ENCODE measurements at places on chromosomes 11 and 22.

- peaks cover 9% of the 10 kb centered on the region for H3K27me3 ChIP-seq
- H3K27ac ChIP-seq, result peak overlapping the region; percentile 58
- H3K4me3 ChIP-seq, result no peak overlapping the region
- peak; percentile 92 for DNase-seq
- H3K36me3 ChIP-seq, result peaks cover 39% of the 10 kb centered on the region
Measured at GRCh38 chr22:37330200-37331033, 48.1 kb downstream of the CYTH4 start.

DNA sequence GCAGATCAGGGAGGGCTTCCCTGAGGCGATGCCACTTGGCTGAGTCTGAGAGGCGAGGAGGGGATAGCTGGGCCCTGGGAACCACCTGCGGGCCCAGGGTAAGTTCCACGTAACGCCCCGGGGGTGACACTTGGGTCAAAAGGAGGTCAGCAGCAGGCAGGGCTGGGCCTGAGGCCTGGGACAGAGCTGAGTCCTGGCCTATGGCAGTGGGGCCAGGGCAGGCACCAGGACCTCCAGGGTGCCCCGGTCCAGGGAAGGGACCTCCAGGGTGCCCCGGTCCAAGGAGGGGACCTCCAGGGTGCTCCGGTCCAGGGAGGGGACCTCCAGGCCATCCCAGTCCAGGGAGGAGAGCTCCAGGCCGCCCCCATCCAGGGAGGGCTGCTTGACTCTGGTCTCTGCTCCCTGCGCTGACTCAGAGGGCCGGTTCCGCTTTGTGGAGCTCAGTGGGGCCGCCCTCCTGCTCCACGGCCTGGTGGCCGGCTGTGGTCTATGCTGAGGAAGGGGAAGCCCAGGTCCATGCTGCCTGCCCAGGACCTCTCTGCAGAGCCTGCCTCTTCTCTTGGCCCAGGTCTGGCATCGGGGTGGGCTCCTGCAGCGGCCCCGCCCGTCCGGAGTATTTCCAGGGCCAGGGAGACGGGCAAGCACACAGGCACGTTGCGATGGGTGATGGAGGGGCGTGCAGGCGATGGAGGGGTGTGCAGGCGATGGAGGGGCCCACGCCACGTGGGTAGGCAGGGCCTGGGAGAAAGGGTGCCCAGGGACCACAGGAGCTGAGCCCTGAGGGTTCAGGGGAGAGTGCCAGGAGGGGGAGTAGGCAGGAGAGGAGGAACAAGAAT is 19.5 kb upstream of the WNT7B start:
- H3K27ac ChIP-seq, result no peak overlapping the region
- H3K4me3 ChIP-seq, result no peak overlapping the region
- H3K27me3 ChIP-seq, result peaks cover 66% of the 10 kb centered on the region

DNA sequence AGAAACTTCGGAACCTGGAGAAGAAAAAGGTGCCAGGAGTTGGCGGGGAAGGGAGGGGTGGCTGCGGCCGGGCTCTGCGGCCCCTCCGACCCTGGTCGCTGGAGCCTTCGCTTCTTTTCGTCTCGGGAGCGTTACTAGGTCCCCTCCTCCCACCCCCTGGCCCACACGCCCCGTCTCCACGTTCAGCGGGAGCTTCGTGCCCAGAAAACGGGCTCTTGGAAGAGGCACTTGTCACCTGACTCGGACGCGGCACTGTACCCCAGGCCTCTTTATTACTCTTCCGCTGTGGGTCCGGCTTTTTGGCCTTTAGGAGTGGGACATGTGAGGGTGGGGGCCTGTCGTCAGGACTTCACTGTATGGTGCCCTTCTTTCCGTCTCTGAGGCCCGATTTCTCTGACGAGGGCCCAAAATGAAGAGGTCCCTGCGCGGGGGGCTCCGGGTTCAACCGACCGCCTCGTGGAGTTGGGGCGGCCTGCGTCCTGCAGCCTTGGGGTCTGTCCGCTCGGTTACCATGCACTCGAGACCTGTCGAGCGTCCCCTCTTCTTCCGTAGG is 1.2 kb downstream of the CAPRIN1 start:
- peak overlapping the region; percentile 99 for H3K4me3 ChIP-seq
- peaks cover 47% of the 10 kb centered on the region for H3K36me3 ChIP-seq
- H3K27ac ChIP-seq, result peak overlapping the region; percentile 97
- peaks cover 14% of the 10 kb centered on the region for H3K4me1 ChIP-seq
- DNase-seq, result peak; percentile 9

- no peak overlapping the region for H3K27ac ChIP-seq
- no peak overlapping the region for H3K4me3 ChIP-seq
- peak; percentile 2 for DNase-seq
- no peaks in the 10 kb centered on the region for H3K4me1 ChIP-seq
- H3K36me3 ChIP-seq, result no peaks in the 10 kb centered on the region
Measured at GRCh38 chr11:124108156-124108555, 7.1 kb upstream of the VWA5A start.

DNA sequence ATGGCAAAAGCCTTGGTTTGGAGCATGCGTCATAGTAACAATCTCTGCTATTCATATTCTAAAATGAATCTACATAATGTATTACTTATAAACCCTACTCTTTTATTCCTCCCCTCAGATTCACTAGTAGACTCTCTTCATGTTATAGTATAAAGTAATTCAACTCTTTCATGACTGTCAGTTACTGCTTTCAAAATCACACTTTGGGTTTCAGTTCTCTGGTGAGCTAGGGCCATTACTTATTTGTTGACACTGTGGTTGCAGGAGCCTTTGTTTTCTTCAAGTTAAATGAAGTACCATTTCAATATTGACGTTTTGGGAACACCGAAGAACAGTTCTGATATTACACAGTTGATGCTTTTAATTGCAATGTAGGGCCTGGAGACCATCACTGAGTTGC is 378.4 kb downstream of the DDX10 start:
- no peak for DNase-seq
- no peaks in the 10 kb centered on the region for H3K27me3 ChIP-seq
- no peak overlapping the region for H3K4me3 ChIP-seq
- no peak overlapping the region for H3K27ac ChIP-seq
- no peaks in the 10 kb centered on the region for H3K36me3 ChIP-seq

- no peaks in the 10 kb centered on the region for H3K27me3 ChIP-seq
- peak overlapping the region; percentile 98 for H3K4me3 ChIP-seq
- peaks cover 66% of the 10 kb centered on the region for H3K4me1 ChIP-seq
- H3K36me3 ChIP-seq, result peaks cover 82% of the 10 kb centered on the region
Measured at GRCh38 chr11:118918128-118918685, 7.5 kb downstream of the BCL9L start.
